ENCODE measurements at places on chromosomes 7 and 10. TPM values are rescaled to one million over a fixed set of nuclear protein-coding genes. Genes with fewer than 3 reads are reported as not detected.

DNA sequence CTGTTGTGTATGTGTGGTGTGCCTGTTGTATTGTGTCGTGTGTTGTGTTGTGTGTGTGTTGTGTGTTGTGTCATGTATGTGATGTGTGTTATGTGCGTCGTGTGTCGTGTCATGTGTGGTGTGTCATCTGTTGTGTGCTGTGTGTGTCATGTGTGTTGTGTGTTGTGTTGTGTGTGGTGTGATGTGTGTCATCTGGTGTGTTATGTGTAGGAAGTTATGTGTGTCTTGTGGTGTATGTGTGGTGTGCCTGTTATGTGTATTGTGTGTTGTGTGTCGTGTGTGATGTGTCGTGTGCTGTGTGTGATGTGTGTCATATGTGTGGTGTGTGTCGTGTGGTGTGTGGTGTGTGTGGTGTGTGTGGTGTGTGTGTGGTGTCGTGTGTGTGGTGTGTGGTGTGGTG lies 145.2 kb downstream of the DNAJB6 start:
- DNase-seq, result no peak
- H3K4me3 ChIP-seq, result no peak overlapping the region
- H3K27ac ChIP-seq, result no peak overlapping the region
- H3K36me3 ChIP-seq, result no peaks in the 10 kb centered on the region

DNA sequence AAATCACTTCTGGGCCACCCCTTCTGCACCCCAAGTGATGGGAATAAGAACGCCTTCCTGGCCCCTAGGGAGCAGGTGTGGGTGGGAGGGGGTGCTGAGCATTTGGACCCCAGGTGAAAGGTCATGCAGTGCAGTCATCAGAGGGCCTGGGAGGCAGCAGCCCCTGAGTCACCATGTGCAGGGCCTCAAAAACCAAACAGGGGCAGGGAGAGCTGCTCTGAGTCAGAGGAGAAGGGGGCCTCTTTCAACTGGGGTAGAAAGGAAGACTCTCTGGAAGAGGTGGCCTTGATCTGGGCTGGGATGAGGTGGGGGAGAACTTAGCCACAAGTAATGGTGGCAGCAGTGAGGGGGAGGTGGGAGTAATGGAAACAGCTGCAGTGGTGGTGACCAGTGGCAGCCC lies 164.3 kb downstream of the BUB3 start:
- H3K4me3 ChIP-seq, result no peak overlapping the region
- no peaks in the 10 kb centered on the region for H3K36me3 ChIP-seq
- no peaks in the 10 kb centered on the region for H3K4me1 ChIP-seq
- no peaks in the 10 kb centered on the region for H3K27me3 ChIP-seq
- no peak overlapping the region for H3K27ac ChIP-seq
- no peak for DNase-seq

- H3K27ac ChIP-seq, result no peak overlapping the region
- H3K27me3 ChIP-seq, result no peaks in the 10 kb centered on the region
- no peak for DNase-seq
- no peak overlapping the region for H3K4me3 ChIP-seq
- H3K36me3 ChIP-seq, result no peaks in the 10 kb centered on the region
Measured at GRCh38 chr7:47734287-47734948, 152.5 kb upstream of the TNS3 start.

- H3K4me1 ChIP-seq, result no peaks in the 10 kb centered on the region
- no peaks in the 10 kb centered on the region for H3K27me3 ChIP-seq
- no peak overlapping the region for H3K27ac ChIP-seq
- DNase-seq, result no peak
- H3K36me3 ChIP-seq, result no peaks in the 10 kb centered on the region
- no peak overlapping the region for H3K4me3 ChIP-seq
Measured at GRCh38 chr7:1384113-1384415, 75.2 kb downstream of the MICALL2 start.

- H3K36me3 ChIP-seq, result no peaks in the 10 kb centered on the region
- peaks cover 11% of the 10 kb centered on the region for H3K4me1 ChIP-seq
- no peak for DNase-seq
- H3K4me3 ChIP-seq, result no peak overlapping the region
Measured at GRCh38 chr7:81501220-81501619, 268.6 kb downstream of the HGF start.

- H3K27me3 ChIP-seq, result no peaks in the 10 kb centered on the region
- H3K4me1 ChIP-seq, result no peaks in the 10 kb centered on the region
- H3K27ac ChIP-seq, result no peak overlapping the region
- no peak for DNase-seq
Measured at GRCh38 chr7:157297185-157297584, 39.6 kb upstream of the DNAJB6 start.

GRCh38 chr10:113479346-113480080 lies 73.3 kb upstream of the HABP2 start:
- no peak for DNase-seq
- no peak overlapping the region for H3K27ac ChIP-seq
- no peaks in the 10 kb centered on the region for H3K27me3 ChIP-seq
- H3K36me3 ChIP-seq, result peaks cover 3% of the 10 kb centered on the region

The GATA3 gene
- not detected for total RNA-seq
